CD4-positive, alpha-beta T cell treated with Interleukin-17A for 1 hour (primary cell): ENCODE measurements at places on chromosomes 5 and 9.

DNA sequence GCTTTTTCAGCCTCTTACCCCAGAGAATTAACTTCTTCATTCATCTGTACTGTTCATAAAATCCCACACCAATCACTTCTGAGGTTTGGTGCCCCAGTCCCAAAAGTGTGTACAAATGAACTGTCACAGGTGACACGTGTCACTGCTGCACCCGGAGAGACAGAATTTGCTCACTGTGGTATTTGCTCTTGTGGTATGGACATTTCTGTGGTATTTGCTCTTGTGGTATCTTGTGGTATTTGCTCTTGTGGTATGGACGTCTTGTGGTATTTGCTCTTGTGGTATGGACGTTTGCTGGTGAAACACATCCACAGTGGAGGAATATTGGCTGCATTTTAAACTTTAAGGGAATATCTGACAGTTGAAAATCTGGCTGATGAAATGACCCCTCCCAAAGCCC, 214.9 kb upstream of the DAP start:
- no peak for DNase-seq

DNA sequence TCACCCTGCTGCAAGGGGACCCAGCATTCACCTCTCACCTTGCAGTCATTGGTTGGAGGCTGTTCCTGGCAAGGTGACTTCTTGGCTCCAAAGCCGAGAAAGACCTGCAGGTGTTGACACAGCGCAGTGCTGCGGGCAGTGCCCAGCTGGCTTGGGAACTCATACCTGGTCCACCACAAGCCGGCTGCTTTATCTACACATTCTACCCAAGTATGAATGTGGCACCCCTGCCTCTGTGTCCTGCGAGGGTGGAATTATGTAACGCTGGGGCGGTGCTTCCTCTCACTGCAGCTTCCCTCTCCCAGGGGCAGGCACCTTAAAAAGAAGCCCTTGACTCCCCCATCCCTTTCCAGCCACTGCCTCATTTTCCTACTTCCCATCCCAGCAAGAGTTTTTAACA, 2.5 kb upstream of the ZMYND19 start:
- no peak for DNase-seq

GRCh38 chr9:86714999-86715398, 232.3 kb downstream of the GAS1 start:
- DNase-seq = no peak

DNA sequence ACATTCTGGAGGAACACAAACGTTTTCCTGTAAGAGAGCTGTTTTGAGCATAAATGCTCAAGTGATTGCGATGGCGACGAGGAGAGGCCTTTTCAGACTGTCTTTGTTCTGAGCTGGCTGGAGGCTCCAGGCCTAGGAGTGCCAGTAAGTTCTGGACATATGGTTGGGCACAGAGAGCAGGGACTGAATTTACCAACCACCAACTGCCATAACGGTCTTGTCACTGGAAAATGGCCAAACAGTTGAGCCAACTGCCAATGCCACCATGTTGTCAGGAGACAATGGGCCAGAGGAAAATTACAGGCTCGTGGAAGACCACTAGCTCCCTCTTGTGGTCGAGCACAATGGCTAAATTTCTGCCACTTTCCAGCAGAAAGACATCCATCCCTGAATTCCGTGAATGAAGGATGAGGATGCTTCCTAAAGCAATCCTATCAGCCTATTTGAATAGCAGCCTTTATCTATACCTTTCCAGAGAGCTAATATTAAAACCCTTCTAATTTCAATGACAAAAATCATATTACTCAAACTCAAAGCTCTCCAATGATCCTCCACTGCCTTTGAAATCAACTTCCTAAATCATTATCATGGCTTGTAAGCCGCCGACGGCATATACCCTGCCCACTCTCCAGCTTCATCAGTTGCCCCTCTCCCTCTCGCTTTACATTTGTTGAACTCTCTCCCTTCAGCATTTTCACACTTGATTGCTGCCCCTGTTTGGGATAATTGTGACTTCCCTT, 66.9 kb upstream of the GLIS3 start:
- peak; percentile 17 for DNase-seq

DNA sequence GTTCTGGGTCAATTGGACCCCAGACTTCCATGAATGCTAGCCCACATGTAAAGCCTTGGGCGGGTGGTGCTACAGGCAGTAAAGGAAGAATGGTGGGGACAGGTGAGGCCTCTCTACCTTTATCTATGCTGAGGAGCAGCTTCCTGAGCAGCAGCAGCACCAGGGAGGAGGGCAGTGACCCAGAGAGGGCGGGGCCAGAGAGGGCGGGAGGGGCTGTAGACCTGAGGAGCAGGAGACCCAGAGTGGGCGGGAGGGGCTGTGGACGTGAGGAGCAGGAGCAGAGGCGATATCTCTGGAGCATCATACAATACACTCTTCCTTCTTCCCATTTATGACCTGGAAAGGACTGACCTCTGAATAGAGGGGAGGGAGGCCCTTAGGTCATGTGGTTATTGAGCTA, 165.9 kb downstream of the MTRR start:
- DNase-seq = no peak

DNA sequence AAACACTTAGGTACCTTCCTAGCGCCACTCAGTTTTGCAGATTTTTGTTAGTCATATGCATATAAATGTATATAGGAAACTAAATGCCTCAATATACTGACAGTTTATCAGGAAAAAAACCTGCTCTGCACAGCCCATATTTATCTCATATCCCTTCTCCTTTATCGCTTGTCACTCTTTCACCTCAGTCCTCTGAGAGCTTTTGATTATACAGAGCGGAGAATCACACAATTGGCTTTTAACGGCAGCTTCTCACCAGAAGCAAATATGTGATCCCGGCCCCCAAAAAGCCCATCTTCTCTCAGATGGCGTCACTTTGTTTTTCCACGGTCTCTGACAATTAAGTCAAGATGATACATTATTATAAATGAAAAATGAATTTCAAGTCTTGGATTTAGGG, 362.6 kb downstream of the DNAH5 start:
- no peak for DNase-seq

GRCh38 chr9:120729791-120730241, 15.5 kb upstream of the MEGF9 start:
- DNase-seq = no peak

- DNase-seq = no peak
Measured at GRCh38 chr9:108002371-108002956, 512.9 kb upstream of the KLF4 start.

DNA sequence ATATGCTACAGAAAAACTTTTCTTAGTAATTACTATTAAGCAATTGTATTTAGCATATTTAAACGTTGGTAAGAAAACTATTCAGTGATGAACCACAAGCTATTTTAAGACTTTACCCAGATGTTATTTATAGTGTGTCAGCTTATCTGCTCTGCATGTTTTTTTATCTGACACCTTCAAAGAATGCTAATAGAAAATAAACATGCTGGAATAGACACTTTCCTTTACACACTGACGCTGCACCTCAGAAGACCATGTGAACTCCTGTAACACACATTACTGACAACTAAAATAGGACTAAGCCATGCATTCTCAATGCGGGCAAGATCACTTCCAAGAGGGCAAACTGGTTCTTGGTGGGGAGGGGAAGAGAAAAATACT, 38.3 kb downstream of the FNIP1 start:
- DNase-seq = no peak

GRCh38 chr5:174733836-174734235, 9.5 kb downstream of the MSX2 start:
- DNase-seq = no peak

DNA sequence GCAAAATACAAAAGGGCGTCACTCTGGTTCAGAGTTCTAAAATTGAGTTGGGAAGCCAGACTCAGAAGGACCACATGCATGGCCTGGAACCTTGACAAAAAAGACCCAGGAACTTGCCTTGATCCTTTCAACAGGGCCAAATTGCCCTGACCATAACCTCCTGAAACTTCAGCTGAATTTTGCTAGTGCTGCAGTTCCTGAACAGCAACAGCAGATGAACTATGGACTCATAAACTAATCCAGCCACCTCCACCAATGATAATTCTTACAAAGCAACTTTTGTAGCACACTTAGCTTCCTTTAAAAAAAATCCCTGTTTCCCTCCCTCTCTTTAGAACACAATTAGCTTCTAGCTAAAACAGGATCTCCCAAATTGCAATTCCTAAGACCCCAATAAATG, 155.9 kb downstream of the MAT2B start:
- no peak for DNase-seq

GRCh38 chr9:128275198-128276007, at the start of gene GOLGA2:
Gene GOLGA2, minus strand, starts transcription at chr9:128276007. Its CDS starts 31 bp downstream, at chr9:128275976.
- peak; percentile 17 for DNase-seq

- no peak for DNase-seq
Measured at GRCh38 chr9:13513286-13513685, 233.8 kb upstream of the MPDZ start.

- DNase-seq = no peak
Measured at GRCh38 chr9:123814496-123814895, 115.4 kb downstream of the DENND1A start.

GRCh38 chr9:7533376-7534090, 266.0 kb downstream of the DMAC1 start:
- no peak for DNase-seq

DNA sequence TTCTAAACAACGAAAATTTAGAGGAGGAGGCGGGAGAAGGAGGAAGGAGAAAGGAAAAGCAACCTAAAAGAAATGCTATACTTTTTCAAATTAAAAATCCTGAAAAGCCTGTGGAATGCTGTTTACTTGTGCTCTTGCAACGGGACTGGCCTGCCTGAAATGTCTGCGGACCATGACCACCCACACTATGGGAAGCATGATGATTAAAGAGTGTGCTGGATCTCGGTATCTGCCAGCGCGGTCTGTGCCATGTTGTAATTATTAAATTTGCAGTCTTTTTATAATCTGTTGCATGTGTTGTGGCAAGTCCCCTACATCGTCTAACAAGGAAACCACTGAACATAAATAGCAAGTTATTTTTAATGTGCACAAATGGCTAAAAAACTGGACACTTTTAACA, 111.4 kb downstream of the FANCC start:
- no peak for DNase-seq

DNA sequence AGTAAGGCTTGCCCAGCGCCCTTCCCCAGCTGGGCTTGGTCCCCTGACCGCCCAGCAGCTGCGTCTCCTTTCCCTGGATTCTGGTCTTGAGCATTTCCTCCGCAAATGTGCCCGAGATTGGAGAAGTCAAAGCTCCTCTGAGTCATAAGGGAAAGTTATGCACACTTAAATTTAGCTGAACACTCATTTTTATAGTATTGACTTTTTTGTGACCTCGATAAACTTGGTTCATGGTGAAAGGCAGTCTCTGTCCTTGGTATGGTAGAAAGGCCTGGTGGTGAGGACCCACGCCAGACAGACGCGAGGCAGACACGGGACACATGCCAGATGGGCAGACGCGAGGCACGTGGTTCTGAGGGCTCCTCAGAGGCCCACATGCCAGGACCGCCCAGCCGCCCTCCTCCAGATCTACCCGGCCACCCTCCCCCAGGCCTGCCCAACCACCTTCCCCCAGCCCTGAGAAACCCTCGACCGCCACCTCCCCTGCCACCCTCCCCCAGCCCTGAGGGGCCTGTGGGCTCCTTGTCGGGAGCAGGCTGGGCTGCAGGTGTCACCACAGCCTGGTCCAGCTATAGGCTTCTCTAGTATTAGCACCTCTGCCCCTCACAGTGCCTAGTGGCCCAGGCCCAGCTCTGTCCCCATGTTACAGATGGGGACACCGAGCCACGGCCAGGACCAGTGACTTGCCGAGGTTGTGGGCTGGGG, 60.9 kb upstream of the CACNA1B start:
- DNase-seq = no peak

GRCh38 chr5:61304590-61305381, 27.3 kb upstream of the ZSWIM6 start:
- DNase-seq = peak; percentile 27

DNA sequence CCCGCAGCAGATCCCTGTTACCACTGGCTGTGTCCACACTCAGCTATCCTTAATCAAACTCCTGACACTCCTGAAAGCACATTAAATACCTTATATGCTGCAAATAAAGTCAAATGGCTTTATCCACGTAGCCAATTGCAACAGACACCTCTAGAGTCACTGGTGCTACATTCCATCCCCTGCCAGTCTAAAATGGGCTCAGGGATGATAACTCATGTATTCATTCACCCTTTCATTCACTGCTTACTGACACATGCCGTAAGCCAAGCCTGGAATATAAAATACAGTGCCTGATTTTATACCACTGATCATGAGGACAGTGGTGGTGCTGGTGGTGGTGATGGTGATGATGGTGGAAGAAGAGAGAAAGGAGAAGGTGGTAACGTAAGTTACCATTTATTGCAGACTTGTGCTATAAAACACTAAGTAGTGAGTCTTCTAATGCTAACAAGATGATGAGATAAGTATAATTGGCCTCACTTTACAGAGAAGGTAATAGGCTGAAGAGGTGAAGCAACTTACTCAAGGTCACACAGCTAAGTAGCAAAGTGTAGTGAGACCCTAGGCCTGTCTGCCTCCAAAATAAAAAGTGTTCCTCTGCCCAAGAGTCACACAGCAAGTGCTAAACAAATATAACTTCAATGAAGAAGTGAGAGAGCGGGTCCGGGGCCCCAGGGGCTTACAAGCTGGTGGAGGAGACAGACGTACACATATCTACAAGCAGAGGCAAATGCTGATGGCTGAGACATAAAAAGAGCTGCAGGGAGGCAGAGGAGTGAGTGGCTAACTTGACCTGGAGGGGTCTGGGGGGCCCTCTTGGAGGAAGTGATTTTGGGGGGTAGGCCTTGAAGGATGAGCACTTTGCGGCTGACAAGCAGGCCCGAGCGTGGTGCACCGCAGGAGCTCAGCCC, 1.2 kb downstream of the TTLL11 start:
- no peak for DNase-seq

DNA sequence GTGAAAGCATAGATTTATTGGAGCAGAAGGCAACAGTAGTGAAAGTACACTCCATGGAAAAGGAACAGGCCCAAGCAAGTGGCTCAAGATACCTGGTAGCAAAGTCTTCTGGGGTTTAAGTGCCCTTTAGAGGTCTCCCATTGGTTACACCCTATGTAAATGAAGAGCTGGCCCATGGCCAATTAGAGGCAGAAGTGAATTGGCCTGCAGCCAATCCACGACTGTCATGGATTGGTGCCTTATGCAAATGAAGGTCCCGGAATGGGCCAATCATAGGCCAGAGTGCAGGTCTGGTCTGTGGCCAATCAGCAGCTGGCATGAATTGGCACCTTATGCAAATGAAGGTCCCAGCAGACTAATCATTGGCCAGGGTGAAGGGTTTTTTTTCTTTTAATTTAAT, 64.2 kb upstream of the PCSK5 start:
- no peak for DNase-seq

- DNase-seq = no peak
Measured at GRCh38 chr5:132283423-132284043, 10.7 kb upstream of the SLC22A4 start.

DNA sequence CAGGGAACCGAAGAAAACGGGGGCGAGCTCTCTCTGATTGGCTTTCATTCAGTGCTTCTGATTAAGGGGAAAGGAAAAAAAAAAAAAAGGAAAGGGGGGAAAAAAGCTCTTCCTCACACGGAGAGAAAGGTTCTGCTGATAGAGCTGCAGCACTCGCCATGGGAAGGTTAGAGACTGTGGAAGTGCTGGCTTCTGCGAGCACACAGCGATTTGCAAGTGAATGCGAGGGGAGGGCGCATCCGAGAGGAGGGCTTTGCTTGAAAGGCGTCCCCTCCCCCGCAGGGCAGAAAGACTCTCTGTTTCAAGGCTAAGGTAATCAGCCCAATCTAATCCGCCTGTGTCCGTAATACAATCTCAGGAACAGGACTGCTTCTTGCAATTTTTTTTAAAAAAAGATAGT, at the start of gene CDH10:
Gene CDH10 (minus strand): TSS at position 218 of the 400 bp plus-strand sequence. CDS start 51,488 bp downstream, outside the sequence.
- no peak for DNase-seq
